ENCODE measurements at places on chromosomes 5 and 9. TPM values are rescaled to one million over a fixed set of nuclear protein-coding genes. Genes with fewer than 3 reads are reported as not detected.

The CARTPT gene
- total RNA-seq, result not detected

The KCNMB1 gene
- total RNA-seq, result under 0.01 TPM

The IL9 gene
- total RNA-seq, result not detected

The STPG3 gene
- total RNA-seq, result not detected

The SLC6A3 gene
- not detected for total RNA-seq

The CYSRT1 gene
- total RNA-seq, result 0.55 TPM

The NMRK1 gene
- total RNA-seq, result 17.5 TPM

The SOWAHA gene
- not detected for total RNA-seq

The MCC gene
- 19.0 TPM for total RNA-seq

The KCNN2 gene
- total RNA-seq, result 0.37 TPM

The CYLC2 gene
- not detected for total RNA-seq

The PKD2L2 gene
- not detected for total RNA-seq

The MARCHF3 gene
- 10.7 TPM for total RNA-seq

The SEMA5A gene
- total RNA-seq, result 16.0 TPM

The OR13C3 gene
- not detected for total RNA-seq

The FOXD4L6 gene
- total RNA-seq, result 0.11 TPM

The VPS13A gene
- 34.5 TPM for total RNA-seq

The PCDHB12 gene
- total RNA-seq, result under 0.01 TPM

The IPO11 gene
- 32.6 TPM for total RNA-seq

The CAMK2A gene
- total RNA-seq, result 1.8 TPM

The TAF11L5 gene
- not detected for total RNA-seq

The GADD45G gene
- 0.66 TPM for total RNA-seq

The RANBP17 gene
- total RNA-seq, result 12.3 TPM

The CAMK4 gene
- total RNA-seq, result 10.8 TPM

All from uterine smooth muscle cell (primary cell).